BJ (cell line): ENCODE measurements at places on chromosomes 13 and 19. TPM values are rescaled to one million over a fixed set of nuclear protein-coding genes. Genes with fewer than 3 reads are reported as not detected.

DNA sequence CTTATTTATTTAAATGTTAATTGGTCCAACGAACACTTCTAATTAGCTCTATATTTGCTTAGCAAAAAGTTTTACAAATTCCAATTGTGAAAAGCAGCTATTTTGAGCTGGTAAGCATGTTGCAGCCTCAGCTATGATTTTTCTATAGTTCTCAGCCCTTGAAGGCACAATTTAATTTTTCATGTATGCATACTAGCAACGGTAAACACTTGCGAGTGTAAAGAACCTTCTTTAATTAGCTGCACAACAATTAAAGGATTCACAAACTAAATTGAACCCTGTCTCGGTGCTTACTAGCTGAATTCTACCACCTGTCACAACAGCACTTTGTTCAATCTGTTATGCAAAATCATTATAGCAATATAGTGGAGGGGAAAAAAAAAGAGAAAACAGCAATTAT, 29.8 kb downstream of the ZNF536 start:
- DNase-seq, result no peak

DNA sequence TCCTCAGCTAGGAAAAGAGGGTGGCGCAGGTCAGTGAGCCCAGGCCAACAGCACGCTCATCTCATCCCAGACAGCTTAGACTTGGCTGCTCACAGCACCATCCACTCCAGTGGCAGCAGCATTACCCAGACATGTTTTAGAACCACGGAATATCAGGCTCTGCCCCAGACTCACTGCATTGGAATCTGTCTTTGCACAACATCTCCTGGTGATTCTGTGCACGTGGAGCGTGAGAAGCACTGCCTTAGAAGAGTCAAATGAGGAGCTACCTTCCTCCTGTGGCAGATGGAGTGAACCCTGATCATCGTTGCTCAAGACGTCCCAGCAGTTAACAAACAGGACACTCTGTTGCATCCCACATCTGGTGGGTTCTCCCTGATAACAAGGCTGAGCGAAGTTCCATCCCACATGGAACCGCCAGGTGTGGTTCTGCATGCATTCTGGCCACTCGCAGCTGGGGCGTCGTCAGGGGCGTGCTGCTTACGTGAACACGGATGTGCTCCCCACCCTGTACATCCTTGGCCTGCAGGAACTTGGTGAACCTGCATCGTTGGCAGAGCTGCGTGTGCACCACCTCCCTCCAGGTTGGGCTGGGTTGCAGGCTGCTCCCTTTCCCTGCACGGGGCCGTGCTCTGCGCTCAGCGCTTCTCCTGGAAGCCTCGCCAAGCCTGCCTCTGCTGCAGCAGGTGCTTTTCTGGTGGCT, 25.2 kb upstream of the ATP11A start:
- DNase-seq, result no peak

GRCh38 chr19:34155686-34156085, 16.6 kb upstream of the LSM14A start:
- DNase-seq, result no peak

- no peak for DNase-seq
These were observed 10.8 kb downstream of the CLN5 start for GRCh38 chr13:77002590-77003190.

DNA sequence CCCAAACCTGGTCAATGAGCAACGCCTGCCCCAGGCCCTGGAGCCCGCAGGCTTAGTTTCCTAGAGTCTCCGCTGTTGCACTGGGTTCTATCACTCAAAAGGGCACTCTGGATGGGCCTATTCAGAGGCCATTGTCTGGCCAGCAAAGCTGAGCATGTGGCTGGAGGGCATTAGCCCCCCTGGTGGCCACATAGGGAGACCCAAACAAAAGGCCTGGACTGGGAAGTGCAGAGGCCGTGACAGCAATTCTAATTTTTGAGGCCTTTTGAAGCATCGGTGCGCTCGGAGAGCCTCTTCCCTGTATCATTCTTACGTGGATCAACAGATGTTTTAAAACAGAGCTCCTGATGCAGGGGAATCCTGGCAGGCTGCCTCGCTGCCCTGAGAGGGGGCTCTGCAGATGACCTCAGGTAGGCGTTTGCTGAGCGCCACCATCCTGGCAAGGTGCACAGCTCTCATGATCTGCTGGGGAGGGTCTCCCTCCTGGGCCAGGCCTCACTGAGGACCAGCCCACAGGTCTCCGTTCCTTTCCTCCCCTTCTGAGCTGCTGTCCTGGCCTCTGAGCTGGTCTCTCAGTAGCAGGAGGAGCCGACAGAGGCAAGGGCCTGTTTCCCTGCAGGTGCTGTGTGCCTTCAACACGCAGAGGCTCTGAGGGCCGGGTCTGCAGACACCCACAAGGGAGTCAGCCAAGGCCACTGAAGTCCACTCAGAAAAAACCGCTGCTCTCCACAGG, 190.5 kb downstream of the URI1 start:
- DNase-seq, result no peak

GRCh38 chr19:343941-344624, 513 bp downstream of the MIER2 start:
- no peak for DNase-seq

Gene ZNF208
- polyA plus RNA-seq, result 0.04 TPM in 1 of 2 replicates, not detected in the other

DNA sequence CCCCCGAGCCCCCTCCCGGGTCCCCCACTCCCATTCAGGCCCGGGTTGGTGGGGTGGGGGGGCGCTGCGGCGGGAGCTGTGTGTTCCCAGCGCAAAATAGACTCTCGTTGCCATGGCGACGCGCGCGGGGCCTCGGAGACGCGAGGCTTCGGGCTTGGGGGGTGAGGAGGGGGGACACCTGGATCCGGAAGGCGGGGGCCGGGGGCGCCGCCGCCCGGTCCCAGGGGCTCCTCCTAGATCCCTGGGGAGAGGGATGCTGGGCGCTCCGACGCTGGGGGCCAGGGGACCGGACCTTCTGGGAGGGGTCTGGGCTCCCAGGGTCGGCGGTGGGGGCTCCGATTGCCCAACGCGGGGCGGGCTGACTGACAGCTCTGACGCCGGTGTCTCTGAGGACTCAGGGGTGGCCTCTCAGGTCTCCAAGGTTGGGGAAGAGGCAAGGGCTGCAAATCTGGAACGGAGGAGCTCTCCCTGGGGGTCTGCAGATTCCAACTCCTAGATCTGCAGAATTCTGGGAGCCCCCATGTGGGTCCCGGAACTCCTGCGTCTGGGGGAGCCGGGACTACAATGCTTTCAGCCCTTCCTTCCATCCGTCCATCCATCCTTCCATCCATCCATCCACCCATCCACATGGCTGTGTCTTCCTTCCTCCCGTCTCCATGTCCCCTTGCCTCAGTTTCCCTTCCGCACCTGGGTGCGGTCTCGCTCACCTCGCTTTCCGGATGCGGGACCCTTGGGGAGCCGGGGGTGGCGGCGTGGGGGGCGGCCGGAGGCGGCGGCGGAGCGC, 9.1 kb upstream of the SHISA7 start:
- DNase-seq, result no peak

Gene LSM14A
- 79.6 and 101 TPM in 2 replicates for polyA plus RNA-seq

DNA sequence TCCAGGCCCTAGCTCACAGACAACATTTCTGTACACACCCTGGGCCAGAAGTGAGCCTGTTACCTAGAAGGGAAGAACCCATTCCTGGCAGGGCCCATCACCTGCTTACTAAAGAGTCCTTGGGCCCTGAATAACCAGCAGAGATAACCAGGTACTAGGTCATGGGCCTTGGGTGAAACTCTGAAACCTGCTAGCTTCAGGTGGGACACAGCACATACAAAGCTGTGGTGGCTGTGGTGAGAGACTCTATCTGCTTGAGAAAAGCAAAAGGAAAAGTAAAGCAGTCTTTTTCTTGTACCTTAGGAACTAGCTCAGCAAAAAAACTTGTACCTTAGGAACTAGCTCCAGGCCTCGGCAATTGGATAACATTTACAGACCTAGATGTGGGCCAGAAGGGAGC, 1895.9 kb upstream of the PCDH20 start:
- DNase-seq, result no peak

GRCh38 chr13:106173346-106173745, 362.1 kb downstream of the EFNB2 start:
- no peak for DNase-seq

Gene TSSK6
- 0.98 and 1.7 TPM in 2 replicates for polyA plus RNA-seq

Gene REEP6
- polyA plus RNA-seq, result 1.7 and 3.1 TPM in 2 replicates
